ENCODE measurements at places on chromosomes 2 and 18.
A peak's percentile ranks its signal among the peaks of the same experiment; 100 is the strongest.

DNA sequence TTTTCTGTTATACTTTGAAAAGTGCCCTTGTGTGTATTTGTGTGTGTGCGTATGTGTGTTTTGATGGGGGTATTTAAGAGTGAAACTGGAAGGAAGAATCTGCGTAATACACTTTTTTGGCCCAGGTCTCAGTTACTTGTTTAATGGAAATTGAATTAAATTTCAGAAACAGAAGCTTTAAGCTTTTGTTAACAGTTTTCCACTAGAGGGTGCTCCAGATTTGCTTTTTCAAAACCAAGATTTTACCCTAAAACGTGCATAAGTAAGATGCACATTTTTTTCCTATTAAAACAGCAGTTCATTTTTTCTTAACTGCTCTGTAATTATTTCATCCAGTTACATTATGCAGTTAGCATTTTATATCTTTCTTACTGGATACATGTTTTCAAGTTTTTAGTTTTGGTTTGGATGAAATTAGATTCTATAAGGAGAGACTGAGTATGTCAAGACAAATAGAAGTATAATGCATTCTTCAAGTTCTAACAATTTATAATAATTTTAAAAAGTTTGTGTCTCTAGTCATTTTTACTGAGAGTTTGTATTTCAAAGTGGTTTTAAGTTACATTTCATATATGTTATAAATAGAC, 97.2 kb downstream of the PIK3C3 start:
- DNase-seq: no peak

DNA sequence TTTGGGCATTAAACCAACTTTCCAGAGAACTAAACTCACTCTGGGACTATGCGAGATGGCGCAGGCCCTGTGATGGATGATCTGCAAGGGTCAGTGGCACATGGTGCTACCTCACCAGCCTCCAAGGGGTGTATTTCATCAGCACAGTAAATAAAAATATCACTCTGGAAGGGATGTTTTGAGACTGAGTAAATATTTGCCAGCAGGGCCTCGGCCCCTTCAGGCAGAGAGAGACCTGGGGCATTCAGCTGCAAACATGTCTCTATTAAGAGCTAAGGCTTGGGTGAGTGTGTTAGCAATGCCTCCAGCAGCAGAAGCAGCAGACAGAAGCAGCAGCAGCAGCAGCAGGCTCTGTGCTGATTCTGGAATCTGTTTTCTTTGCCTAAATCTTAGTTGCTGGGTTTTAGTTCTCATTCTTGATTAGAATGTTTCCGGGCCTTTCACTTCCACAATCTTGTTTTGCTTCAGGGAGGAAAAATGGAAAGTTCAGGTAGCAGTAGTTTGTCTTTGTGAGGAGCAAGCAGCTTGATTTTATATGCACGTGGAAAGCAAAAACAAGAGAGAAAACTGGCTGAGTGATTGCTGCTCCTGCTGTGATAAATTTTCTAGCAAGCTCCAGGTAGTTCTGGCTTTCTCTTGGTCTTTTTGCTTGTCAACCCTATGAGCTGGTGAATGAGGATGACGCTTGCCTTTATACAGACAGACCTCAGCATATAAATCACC, 18.6 kb downstream of the ADCYAP1 start:
- no peak for DNase-seq

GRCh38 chr2:188598551-188598950, 306.9 kb downstream of the GULP1 start:
- DNase-seq: no peak

DNA sequence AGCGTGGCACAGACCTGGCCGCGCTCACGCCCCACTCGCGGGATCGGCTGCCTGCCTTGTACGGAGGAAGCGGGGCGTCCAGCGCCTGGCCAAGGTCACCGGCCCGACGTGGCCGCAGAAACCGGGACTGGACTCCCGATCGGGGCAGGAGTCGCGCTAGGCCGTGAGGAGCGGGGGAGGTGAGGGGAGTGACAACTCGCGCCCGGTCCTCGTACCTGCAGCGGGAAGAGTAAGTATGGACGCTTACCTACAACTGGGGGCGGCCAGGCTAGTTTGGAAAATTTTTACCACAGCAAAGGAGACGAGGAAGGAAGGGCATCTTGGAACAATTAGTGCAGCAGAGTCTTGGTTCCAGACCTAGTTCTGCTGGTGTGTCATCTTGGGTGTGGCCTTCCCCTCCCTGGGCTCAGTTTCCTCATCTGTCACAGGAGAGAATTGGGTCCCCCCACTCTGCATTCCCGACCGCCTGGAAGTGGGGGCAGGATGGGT, 693 bp downstream of the UBE2F start:
- peak; percentile 43 for DNase-seq

DNA sequence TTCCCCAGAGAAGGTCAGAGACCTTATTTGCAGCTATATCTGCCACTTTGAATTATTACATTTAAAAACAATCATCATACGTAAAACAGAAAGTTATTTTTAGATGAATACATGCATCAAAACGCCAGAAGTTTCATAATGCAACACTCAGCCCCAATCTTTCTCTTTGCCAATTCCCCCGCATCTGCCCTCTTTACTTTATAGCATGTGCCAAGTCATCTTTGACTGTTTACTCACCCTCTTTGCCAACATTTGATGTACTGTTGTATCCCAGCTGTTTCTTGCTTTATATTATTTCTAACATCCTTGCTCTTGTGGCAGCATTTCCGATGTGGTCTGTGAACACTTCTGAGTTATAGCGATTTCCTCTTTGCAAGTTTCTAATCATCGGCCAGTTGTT, 86.2 kb downstream of the CRIM1 start:
- no peak for DNase-seq

- DNase-seq: no peak
Measured at GRCh38 chr2:81481242-81481993, 1176.9 kb upstream of the LRRTM1 start.

DNA sequence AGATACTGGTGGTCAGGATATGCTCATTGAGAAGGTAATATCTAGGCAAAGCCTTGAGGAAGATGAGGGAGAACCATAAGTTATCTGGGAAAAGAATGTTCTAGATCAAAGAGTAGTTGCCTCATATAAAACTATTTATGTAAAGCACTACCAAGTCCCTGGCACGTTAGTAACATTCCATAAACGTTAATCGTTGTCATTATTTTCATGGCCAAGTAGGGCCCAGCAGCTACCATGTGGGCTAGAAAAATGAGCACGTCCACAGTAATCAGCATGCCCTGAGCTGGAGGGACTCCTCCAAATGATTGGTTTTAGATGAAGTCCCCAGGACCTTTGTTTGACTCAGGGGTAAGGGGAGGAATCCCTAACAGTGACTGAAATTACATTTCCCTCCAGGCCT, 32.7 kb upstream of the AFTPH start:
- no peak for DNase-seq

GRCh38 chr2:133523406-133523805, 44.9 kb downstream of the NCKAP5 start:
- DNase-seq: no peak

DNA sequence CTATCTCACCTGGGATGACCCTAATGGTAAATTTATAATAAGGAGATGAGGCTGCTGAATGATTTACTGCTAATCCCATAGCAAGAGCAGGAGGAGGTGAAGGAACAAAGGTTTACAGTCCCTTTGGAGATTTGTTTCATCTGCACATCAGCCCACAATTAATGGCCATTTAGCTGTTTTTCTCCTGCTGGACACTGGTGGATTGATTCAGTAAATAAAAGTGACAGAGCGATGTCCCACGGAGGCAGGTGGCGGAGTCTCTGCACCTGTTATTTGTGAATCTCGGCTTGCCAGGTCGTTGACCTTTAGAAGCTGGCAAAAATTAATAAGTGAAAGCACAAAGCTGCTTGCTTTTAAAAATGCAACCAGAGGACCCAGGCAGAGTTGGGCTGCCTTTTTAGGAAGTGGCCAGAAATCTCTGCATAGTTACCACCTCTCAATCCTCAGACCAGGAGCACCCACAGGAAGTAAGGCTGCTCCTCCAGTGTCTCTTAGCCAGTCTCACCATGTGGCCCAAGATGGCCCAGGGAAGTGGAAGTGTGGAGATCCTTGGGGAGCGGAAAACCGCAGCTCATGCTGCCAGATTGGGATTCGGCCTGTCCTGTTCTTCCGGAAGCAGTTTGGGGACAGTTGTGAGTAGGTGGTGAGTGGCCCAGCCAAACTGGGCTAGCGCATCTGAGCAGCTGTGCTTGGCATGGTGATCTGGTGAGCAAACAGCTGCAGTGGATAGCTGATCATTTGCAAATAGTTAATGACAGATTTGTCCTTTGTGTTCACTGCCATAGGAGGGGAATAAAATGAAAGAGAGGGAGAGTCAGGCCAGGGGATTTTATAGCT, 1005.7 kb upstream of the PIK3C3 start:
- no peak for DNase-seq

DNA sequence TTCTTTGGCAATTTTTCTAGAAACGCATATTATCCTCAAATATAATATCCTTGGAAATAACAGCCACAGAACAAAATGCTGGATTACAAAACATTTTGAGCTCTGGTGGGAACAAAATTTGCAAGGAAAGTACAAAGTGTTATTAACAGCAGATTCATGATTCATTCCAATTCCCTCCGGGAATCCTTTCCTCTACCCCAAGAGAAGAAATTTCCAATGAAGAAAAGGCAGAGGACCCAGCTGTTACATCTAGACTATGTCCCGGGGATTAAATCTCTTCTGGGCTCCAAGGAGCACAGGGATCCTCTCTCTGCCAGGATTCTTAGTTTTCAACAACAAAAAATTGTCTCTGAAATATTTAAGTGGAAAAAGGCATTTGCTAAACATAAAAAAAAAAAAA, 51.6 kb upstream of the TMEFF2 start:
- no peak for DNase-seq

GRCh38 chr2:42888321-42889245, 96.2 kb upstream of the HAAO start:
- no peak for DNase-seq

- no peak for DNase-seq
Measured at GRCh38 chr2:217856871-217857270, 145.9 kb downstream of the TNS1 start.

DNA sequence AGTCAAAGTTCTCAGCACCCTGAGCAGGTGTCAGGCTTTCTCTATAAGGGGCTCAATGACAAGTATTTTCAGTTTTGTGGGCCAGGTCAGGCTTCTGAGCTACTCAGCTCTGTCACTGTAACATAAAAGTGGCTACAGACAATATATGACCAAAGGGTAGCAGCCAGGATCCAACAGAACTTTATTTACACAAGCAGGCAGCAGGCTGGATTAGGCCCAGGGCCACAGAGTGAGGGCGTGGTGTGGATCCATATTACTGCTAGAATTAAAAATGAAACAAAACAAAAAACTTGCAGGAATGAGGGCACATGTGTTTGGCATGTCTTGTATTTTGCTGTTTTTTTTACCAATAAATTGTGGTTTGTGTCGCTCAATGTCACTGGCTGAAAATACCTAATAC, 143.7 kb downstream of the EIPR1 start:
- DNase-seq: no peak

DNA sequence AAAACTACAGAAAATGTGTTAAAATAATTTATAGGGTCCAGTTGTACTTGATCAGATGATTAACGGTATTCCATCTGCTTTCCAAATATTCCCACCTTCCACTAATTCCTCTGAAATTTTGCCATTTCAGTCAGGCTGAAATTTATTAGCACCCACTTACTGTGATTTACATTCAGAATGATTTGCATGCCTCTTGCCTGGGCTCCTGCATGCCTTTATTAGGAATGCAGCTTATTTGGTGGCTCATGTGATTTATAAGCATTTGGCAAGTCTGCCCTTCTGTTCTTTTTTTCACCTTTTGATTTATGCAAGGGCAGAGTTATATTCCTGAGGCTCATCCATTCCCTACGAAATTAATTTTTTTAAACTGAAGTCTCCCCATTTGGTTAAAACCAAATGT, 1594.5 kb upstream of the PIK3C3 start:
- DNase-seq: no peak

DNA sequence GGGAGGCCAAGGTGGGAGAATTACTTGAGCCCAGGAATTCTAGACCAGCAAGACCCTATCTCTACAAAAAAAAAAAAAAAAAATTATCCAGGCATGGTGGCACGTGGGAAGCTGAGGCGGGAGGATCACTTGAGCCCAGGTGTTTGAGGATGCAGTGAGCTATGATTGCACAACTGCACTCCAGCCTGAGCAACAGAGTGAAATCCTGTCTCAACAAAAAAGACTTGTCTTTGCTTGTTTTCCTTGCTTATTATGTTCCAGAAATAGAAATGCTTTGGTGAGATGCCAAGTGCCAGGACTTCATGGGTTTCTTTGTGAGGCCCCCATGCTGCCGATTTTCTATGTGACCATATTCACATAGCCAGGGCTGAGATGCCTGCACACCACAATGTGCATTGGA, 9.0 kb downstream of the DCDC2C start:
- DNase-seq: no peak

- no peak for DNase-seq
Measured at GRCh38 chr2:79669714-79670113, 156.9 kb downstream of the CTNNA2 start.

- DNase-seq: no peak
Measured at GRCh38 chr2:70044290-70045040, 42.8 kb upstream of the PCBP1 start.

DNA sequence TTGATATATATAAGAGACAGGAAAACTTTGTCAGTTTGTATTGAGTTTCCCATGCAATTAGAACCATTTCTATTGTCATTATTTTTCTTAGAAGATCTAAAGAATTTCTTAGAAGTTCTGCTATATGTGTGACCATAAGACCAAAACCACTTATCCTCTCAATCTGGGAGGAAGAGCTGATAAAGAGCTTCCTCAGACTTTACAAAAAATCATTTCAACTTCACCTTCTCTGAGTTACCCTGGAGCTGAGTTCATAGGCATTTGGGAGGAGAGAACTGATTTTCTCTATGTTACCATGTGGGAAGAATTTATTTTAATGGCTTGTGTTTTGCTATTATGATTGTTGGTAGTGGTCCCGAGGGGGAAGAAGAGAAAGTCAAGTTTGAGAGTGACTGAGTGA, 329.3 kb downstream of the GPD2 start:
- DNase-seq: no peak

DNA sequence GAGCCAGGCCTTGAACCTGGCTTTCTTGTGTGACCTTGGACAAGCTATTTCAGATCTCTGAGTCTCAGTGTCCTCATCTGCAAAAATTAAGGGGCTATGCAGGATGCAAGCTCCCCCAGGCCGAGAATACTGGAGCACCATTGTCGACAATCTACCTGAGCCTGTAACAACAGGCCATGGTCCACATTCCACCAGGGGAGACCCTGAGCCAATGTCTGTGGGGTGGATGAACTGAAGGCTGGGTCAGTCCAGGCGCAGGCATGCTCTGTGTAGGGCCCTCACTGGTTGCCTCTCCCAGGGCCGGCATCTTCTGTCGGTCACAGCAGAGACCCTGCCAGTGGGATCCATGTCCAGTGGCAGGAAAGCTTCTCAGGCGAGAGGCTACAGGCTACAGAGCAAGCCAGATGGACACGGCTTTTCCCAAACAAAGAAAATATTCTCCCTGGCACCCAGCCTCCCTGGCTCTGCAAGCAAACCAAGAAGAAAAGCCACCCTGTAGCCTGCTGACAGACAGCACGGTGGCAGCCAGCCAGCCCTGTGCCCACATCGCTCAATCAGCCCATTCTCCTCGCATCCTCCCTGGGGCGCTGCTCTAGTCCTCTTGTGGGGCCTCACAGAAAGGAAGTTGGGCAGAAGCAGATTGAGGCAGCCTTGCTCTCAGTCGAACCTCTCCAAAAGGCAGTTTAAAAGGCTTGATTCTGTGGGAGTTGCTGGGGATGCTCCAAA, 48.7 kb upstream of the FZD7 start:
- no peak for DNase-seq

GRCh38 chr2:131035826-131036231, 57.4 kb downstream of the FAM168B start:
- DNase-seq: no peak

All from activated CD4-positive, CD25-positive, alpha-beta regulatory T cell treated with anti-CD3 and anti-CD28 coated beads, Interleukin-2, amount 50 U/mL, for 72 hours (primary cell).